ENCODE measurements at places on chromosomes 12 and 14. TPM values are rescaled to one million over a fixed set of nuclear protein-coding genes. Genes with fewer than 3 reads are reported as not detected.
A peak's percentile ranks its signal among the peaks of the same experiment; 100 is the strongest.

GPR68 gene
- 5.4 TPM for total RNA-seq

- DNase-seq, result no peak
Observed at GRCh38 chr12:116126610-116127009, 150.9 kb downstream of the MED13L start.

NUAK1 gene
- 16.6 TPM for total RNA-seq

DNA sequence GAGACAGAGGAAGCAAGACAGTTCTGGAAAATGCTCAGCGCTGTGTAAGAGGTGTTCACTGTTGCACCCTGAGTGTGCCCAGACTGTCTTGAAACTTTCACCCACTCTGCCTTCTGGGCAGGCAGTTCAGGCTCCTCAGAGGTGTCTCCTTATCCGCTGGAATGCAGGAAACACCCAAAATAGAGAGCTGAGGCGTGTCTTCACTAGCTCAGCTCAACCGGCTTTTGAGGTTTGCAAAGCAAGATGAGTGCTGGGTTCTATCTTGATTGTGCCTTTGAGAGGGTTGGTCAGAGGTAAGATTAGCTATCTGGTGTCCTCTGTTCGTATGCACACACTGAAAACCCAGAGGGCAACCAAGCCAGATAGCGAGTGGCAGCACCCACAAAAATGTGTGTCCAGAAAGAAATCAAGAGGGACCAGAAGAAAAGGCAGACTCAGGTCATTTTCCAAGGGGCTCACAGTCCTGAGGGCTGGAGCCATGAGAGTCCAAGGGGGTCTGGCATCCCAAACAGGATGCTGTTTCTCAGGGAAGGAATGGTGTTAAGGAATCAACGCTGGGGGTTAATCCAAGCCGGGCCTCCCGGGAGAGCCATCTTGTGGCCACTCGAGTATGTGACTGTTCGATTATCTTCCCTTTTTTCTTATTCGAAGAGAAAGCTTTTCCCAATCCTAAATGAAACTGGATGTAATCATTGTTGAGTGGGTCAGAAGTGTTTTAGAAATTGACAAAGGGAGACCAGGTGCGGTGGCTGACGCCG lies 47.1 kb downstream of the TBX3 start:
- peak; percentile 16 for DNase-seq

A2ML1 gene
- total RNA-seq, result not detected

DNA sequence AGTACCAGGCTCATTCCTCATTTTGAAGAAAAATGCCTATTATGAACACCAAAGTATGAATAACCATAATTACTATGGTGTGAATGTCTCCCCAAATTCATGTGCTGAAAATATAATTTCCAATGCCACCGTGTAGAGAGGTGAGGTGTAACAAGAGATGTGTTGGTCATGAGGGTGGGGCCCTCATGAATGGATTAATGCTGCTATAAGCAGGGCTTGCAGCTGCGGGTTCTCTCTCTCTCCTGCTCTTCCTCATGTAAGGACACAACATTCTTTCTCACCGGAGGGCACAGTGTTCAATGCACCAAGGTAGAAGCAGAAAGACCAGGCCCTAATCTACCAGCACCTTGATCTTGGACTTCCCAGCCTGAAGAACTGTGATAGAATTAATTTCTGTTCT lies 70.0 kb downstream of the TMTC1 start:
- no peak for DNase-seq

GRCh38 chr14:73491256-73492042 lies 716 bp downstream of the RIOX1 start:
- peak; percentile 39 for DNase-seq

- no peak for DNase-seq
Observed at GRCh38 chr12:96063046-96063445, 27.7 kb upstream of the LTA4H start.

GRCh38 chr12:75364919-75365318 lies 26.0 kb upstream of the GLIPR1L2 start:
- no peak for DNase-seq

DNA sequence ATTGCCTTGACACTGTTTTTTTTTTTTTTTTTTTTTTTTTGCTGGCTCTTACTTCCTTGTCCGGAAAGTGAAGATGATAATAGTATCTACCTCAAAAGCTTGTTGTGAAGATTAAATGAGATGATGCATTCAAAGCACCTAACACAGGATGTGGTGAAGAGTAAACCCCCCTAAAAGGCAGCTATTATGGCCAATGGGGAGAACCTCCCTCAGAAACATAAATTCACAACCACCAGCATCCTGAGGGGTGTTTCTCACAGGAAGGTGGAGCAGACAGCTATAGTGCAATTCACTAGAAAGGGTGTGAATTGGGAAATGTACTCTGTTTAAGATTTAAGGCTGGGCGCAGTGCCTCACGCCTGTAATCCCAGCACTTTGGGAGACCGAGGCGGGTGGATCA lies 85.4 kb upstream of the CRY1 start:
- DNase-seq, result no peak

DIO2 gene
- 0.10 TPM for total RNA-seq

ZNF385A gene
- total RNA-seq, result 15.6 TPM

DNA sequence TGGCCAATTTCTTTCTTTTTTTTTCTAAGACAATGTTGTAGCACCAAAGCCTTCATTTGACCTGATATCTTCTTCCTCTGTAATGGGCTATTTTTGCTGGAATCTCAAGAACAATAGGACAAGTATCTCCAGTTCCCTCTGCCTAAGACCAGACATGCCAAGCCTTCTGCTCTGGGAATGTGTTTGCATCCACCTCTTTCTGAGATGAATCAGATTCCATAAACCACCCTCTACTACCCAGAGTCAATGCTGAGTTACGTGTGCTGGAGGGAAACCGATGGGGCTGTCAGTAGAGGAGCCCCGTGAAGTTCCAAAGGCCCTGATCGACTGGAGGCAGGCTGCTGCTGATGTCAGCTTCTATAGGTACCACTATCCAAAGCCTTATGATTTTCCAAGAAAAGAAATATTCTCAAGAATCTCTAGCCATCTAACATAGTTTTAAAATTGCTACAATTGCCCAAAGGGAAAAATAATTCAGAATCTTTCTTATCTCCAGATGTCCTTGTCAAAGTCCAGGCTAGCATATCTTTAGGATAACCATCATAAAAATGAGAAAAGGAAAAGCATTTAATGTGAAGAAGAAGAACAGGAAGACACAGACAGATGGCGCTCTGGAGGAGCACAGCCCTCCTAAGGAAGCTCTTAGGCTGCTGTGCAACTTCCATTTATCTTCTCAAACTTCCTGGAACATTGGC lies 101.9 kb downstream of the SLC8A3 start:
- DNase-seq, result peak; percentile 28

All from endothelial cell (in vitro differentiated cells).